ENCODE measurements at places on chromosomes 7 and 10. TPM values are rescaled to one million over a fixed set of nuclear protein-coding genes. Genes with fewer than 3 reads are reported as not detected.

KAZALD1 gene
- total RNA-seq = 12.1 TPM

PRLHR gene
- not detected for total RNA-seq

SFTPA1 gene
- 3,820 TPM for total RNA-seq

GRCh38 chr10:46018453-46019176, 11.8 kb downstream of the NCOA4 start:
- DNase-seq = no peak

DNA sequence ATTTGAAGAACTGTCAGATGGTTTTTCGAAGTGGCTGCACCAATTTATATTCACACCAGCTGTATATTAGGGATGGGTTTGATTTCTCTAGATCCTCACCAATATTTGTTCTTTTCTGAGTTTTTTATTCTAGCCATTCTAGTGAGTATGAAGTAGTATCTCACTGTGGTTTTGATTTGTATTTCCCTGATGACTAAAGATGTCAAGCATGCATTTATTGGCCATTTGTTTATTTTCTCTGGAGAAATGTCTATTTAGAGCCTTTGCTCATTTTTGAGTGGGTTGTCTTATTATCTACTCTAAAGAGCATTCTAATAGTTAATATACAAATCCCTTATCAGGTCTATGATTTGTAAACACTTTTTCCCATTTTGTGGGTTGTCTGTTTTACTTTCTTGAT, 123.9 kb downstream of the PCLO start:
- DNase-seq = no peak
